ENCODE measurements at places on chromosomes 2 and 18. TPM values are rescaled to one million over a fixed set of nuclear protein-coding genes. Genes with fewer than 3 reads are reported as not detected.
A peak's percentile ranks its signal among the peaks of the same experiment; 100 is the strongest.

- no peak overlapping the region for H3K4me3 ChIP-seq
- H3K27ac ChIP-seq: no peak overlapping the region
- H3K4me1 ChIP-seq: peaks cover under 1% of the 10 kb centered on the region
- no peak for DNase-seq
Measured at GRCh38 chr2:220450846-220451245, 823.4 kb downstream of the SLC4A3 start.

- peaks cover 6% of the 10 kb centered on the region for H3K4me1 ChIP-seq
- H3K4me3 ChIP-seq: no peak overlapping the region
- H3K27me3 ChIP-seq: no peaks in the 10 kb centered on the region
- H3K36me3 ChIP-seq: no peaks in the 10 kb centered on the region
Measured at GRCh38 chr2:178829981-178830380, 22.8 kb upstream of the TTN start.

ATL2 gene
- 230 TPM for total RNA-seq

- H3K36me3 ChIP-seq: peaks cover 51% of the 10 kb centered on the region
- no peak for DNase-seq
- no peaks in the 10 kb centered on the region for H3K27me3 ChIP-seq
- peaks cover 36% of the 10 kb centered on the region for H3K4me1 ChIP-seq
- H3K27ac ChIP-seq: no peak overlapping the region
- H3K4me3 ChIP-seq: no peak overlapping the region
Measured at GRCh38 chr2:218264773-218265561, 4.2 kb downstream of the GPBAR1 start.

- no peak overlapping the region for H3K27ac ChIP-seq
- H3K36me3 ChIP-seq: no peaks in the 10 kb centered on the region
- peaks cover 7% of the 10 kb centered on the region for H3K4me1 ChIP-seq
- DNase-seq: no peak
- H3K27me3 ChIP-seq: no peaks in the 10 kb centered on the region
- H3K4me3 ChIP-seq: no peak overlapping the region
Measured at GRCh38 chr2:27992787-27993401, 102.4 kb downstream of the BABAM2 start.

GRCh38 chr2:951224-952006, 766 bp downstream of the SNTG2 start:
- no peaks in the 10 kb centered on the region for H3K36me3 ChIP-seq
- peak overlapping the region; percentile 27 for H3K27ac ChIP-seq
- no peak for DNase-seq
- peaks cover 50% of the 10 kb centered on the region for H3K27me3 ChIP-seq
- peak overlapping the region; percentile 62 for H3K4me3 ChIP-seq

DNA sequence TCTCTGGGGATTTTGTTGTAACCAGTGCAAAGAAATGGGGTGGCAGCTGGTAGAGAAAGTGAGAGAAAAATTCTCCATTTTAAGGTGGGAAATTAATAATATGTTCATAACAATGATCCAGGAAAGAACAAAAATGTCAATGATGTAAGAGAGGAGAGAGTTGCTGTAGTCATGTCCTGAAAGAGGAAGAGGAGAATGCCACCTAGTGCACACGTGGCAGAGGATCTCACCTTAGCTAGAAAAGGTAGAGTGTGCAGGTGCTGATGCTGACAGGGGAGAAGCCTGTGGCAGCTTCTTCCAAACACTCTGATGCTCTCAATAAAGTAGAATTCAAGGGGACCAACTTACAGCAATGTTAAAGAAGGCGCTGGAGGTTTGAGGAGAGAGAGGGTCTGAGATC, 282.9 kb upstream of the PKDCC start:
- H3K36me3 ChIP-seq: no peaks in the 10 kb centered on the region
- H3K27ac ChIP-seq: no peak overlapping the region
- H3K27me3 ChIP-seq: no peaks in the 10 kb centered on the region
- H3K4me3 ChIP-seq: no peak overlapping the region
- DNase-seq: no peak
- no peaks in the 10 kb centered on the region for H3K4me1 ChIP-seq

PDE1A gene
- total RNA-seq: 3.2 TPM

NEB gene
- 5.4 TPM for total RNA-seq

DNA sequence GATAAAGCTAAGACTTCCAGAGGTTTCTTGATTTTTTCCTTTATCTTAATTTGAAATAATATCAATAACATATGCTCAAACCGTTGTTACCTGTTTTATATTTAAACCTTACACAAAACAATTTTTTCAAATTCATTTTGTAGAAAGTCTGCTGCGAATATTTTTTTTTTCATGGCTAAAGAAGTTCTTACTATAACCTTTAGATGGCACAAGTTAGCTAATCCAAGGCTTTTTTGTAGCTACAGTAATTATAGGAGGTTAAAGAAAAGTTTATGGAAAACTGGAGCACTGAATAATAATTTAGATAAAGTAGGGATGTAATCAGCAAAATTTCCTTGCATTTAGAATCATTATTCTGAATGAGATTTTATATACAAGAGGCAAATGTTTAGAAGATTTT, 78.0 kb upstream of the PNPT1 start:
- no peak for DNase-seq
- no peaks in the 10 kb centered on the region for H3K36me3 ChIP-seq
- peaks cover 7% of the 10 kb centered on the region for H3K4me1 ChIP-seq
- no peak overlapping the region for H3K27ac ChIP-seq

- DNase-seq: no peak
- H3K27me3 ChIP-seq: no peaks in the 10 kb centered on the region
- peaks cover 3% of the 10 kb centered on the region for H3K4me1 ChIP-seq
- H3K4me3 ChIP-seq: no peak overlapping the region
Measured at GRCh38 chr2:238370823-238371372, 50.6 kb downstream of the TRAF3IP1 start.

- H3K36me3 ChIP-seq: no peaks in the 10 kb centered on the region
- DNase-seq: peak; percentile 63
- H3K27ac ChIP-seq: no peak overlapping the region
- H3K27me3 ChIP-seq: no peaks in the 10 kb centered on the region
- H3K4me3 ChIP-seq: peak overlapping the region; percentile 70
- H3K4me1 ChIP-seq: peaks cover 75% of the 10 kb centered on the region
Measured at GRCh38 chr2:128315829-128316776, 2.6 kb downstream of the HS6ST1 start.

DNA sequence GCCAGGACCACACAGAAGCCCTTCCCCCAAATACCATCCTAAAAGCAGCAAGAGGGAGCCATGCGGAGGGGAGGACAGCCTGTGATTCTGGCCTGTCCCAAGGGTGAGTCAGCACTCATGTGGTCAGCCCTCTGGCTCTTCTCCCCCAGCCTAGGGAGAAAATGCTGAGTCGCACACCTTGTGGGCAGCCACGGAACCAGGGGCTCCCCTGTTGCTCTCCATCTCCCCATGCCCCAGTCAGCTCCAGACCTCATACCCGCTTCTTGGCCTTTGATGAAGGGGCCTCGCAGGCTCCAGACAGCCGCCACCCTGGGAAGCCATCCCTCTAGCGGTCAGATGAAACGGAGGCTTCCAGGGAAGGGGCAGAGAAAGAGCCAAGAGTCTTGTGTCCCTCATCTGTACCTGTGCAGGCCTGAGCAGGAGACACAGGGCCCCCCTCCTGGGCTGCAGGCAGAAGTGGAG, 181.3 kb upstream of the SIX2 start:
- H3K4me1 ChIP-seq: peaks cover 4% of the 10 kb centered on the region
- H3K27ac ChIP-seq: no peak overlapping the region
- no peaks in the 10 kb centered on the region for H3K36me3 ChIP-seq
- no peak for DNase-seq

DNA sequence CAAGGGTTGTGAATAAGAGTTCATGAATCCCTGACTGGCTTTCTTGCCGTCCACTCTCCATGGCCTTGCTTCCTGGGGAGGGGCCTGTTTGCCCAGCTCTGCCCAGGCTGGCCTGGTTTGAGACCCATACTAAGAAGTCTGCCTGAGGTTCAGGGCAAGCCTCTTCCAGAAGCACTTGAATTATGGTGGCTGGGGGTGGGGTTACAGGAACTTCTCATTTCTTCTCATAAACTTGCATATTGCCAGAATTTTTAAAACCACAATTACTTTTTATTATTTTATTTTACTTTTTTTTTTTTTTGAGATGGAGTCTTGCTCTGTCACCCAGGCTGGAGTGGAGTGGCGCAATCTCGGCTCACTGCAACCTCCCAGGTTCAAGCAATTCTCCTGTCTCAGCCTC, 42.0 kb downstream of the GORASP2 start:
- DNase-seq: no peak
- H3K4me1 ChIP-seq: peaks cover 21% of the 10 kb centered on the region
- H3K36me3 ChIP-seq: peaks cover 17% of the 10 kb centered on the region
- H3K4me3 ChIP-seq: no peak overlapping the region
- H3K27me3 ChIP-seq: no peaks in the 10 kb centered on the region

ZNF513 gene
- 12.4 TPM for total RNA-seq

C2orf81 gene
- 1.4 TPM for total RNA-seq

GRCh38 chr2:16169381-16169960, 229.1 kb downstream of the MYCN start:
- H3K4me1 ChIP-seq: no peaks in the 10 kb centered on the region
- H3K36me3 ChIP-seq: no peaks in the 10 kb centered on the region
- H3K27me3 ChIP-seq: no peaks in the 10 kb centered on the region
- DNase-seq: peak; percentile 13
- no peak overlapping the region for H3K4me3 ChIP-seq
- no peak overlapping the region for H3K27ac ChIP-seq

DNA sequence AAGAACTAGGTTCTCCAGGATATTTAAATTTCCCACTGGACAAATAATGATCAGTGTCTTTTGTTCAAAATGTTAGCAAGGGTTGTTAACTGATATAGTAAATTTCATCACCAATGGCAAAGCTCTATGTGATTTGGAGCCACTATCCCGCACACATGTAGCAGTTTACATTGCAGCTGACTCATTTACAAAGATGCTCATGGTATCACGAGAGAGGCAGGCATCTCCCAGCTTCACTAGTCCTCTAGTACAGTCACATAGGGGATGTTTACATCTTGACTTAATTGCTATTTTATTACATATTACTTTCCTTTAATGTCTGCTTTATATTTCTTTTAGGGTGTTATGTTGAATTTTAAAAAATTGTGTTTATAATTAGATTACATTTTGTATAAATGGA, 30.7 kb downstream of the KCNE4 start:
- H3K36me3 ChIP-seq: no peaks in the 10 kb centered on the region
- no peak for DNase-seq
- H3K4me3 ChIP-seq: no peak overlapping the region
- H3K27ac ChIP-seq: no peak overlapping the region

GRCh38 chr2:228541789-228542188, 360.3 kb upstream of the SPHKAP start:
- H3K27me3 ChIP-seq: no peaks in the 10 kb centered on the region
- H3K27ac ChIP-seq: no peak overlapping the region
- DNase-seq: no peak
- H3K36me3 ChIP-seq: no peaks in the 10 kb centered on the region
- no peaks in the 10 kb centered on the region for H3K4me1 ChIP-seq

DNA sequence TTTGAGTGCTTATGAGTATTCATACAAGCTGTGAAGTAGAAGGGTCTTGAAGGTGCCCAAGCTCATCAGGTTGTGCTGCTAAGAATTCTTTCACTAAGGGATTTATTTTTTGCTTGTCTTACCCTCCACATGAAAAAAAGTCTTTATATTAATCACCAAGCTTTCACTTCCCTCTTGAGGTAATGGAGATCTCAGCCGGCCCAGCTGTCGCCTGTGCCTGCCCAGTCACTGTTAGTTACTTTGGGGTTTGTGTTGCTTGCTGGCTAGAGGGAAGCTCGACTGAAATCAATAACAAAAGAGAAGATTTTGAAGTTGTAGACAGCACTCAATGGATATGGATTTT, 21.9 kb downstream of the MC2R start:
- H3K27me3 ChIP-seq: no peaks in the 10 kb centered on the region
- H3K4me3 ChIP-seq: no peak overlapping the region
- H3K36me3 ChIP-seq: no peaks in the 10 kb centered on the region
- H3K27ac ChIP-seq: no peak overlapping the region
- H3K4me1 ChIP-seq: no peaks in the 10 kb centered on the region

STPG4 gene
- not detected for total RNA-seq

DNA sequence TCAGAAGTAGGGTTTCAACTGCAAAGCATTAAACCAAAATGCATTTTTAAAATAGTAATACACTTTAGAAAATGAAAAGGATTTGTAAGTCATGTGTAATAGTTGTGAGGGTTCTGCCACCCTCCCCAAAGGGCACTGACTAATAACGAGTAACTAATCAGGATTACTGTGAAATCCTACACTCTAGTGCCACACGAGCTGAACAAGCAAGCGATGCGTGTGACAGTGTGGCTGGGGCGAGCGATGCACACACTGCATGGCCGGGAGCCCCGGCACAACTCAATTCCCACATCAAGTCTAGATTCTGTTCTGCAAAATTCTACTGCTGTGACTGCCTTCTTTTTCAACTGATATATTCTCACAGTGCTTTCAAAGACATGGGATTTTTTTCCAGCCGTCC, 156.4 kb downstream of the SEPTIN10 start:
- no peak overlapping the region for H3K4me3 ChIP-seq
- H3K27me3 ChIP-seq: no peaks in the 10 kb centered on the region
- H3K27ac ChIP-seq: no peak overlapping the region
- H3K4me1 ChIP-seq: no peaks in the 10 kb centered on the region

DNA sequence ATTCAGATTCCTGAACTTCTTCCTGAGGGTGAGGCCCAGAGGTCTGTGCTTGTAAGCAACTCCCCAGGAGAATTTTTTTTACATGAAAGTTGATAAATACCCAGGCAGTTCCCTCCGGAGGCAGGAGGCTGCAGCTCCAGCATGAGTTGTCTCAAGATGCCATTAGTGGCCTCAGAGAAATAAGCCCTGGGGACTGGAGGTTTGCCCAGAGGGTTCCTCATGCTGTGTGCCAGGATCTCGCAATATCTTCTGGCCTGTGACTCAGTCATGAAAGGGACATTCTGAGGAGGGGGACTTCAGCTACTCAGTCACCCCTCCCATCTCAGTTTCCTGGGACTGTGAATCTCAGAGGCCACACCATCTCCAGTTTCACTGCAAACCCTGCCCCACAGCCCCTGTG, 49.9 kb downstream of the LYPD1 start:
- no peaks in the 10 kb centered on the region for H3K27me3 ChIP-seq
- DNase-seq: no peak
- no peak overlapping the region for H3K4me3 ChIP-seq
- H3K4me1 ChIP-seq: peaks cover 10% of the 10 kb centered on the region
- H3K36me3 ChIP-seq: no peaks in the 10 kb centered on the region
- H3K27ac ChIP-seq: no peak overlapping the region

- no peaks in the 10 kb centered on the region for H3K27me3 ChIP-seq
- no peak for DNase-seq
Measured at GRCh38 chr2:222919841-222920526, 59.1 kb downstream of the ACSL3 start.

CLEC4F gene
- total RNA-seq: 1.1 TPM

HRH4 gene
- not detected for total RNA-seq

- H3K27ac ChIP-seq: no peak overlapping the region
- H3K4me3 ChIP-seq: no peak overlapping the region
- peaks cover 28% of the 10 kb centered on the region for H3K27me3 ChIP-seq
- no peaks in the 10 kb centered on the region for H3K36me3 ChIP-seq
Measured at GRCh38 chr2:119116411-119117295, 41.9 kb downstream of the C1QL2 start.

- H3K4me3 ChIP-seq: no peak overlapping the region
- H3K27me3 ChIP-seq: no peaks in the 10 kb centered on the region
- peaks cover 3% of the 10 kb centered on the region for H3K36me3 ChIP-seq
- DNase-seq: no peak
Measured at GRCh38 chr18:23718243-23718720, 29.0 kb downstream of the LAMA3 start.
